ENCODE measurements at places on chromosomes 12 and 14. TPM values are rescaled to one million over a fixed set of nuclear protein-coding genes. Genes with fewer than 3 reads are reported as not detected.

- DNase-seq: no peak
Observed at GRCh38 chr14:38799671-38800070, 303.4 kb downstream of the SEC23A start.

DNA sequence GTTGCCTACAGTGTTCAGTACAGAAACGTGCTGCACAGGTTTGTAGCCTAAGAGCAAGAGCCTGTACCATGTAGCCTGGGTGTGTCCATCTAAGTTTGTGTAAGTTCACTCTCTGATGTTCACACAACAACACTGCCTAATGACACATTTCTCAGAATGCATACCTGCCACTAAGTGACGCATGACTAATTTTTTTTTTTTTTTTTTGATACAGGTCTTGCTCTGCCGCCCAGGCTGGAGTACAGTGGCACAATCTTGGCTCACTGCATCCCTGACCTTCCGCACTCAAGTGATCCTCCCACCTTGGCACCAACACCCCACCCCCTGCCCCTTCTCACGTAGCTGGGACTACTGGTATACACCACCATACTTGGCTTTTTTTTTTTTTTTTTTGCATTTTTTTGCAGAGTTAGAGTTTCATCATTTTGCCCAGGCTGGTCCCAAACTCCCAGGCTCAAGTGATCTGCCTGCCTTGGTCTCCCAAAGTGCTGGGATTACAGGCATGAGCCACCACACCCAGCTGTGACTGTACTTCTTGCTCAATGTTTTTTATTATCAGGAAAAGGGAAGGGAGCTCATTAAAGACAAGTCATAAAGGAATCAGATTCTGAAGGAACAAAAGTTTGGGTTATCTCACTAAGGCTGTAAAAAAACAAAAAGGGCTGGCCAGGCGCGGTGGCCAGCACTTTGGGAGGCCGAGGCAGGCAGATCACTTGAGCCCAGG, 10.0 kb upstream of the CDC42BPB start:
- DNase-seq: no peak

DNA sequence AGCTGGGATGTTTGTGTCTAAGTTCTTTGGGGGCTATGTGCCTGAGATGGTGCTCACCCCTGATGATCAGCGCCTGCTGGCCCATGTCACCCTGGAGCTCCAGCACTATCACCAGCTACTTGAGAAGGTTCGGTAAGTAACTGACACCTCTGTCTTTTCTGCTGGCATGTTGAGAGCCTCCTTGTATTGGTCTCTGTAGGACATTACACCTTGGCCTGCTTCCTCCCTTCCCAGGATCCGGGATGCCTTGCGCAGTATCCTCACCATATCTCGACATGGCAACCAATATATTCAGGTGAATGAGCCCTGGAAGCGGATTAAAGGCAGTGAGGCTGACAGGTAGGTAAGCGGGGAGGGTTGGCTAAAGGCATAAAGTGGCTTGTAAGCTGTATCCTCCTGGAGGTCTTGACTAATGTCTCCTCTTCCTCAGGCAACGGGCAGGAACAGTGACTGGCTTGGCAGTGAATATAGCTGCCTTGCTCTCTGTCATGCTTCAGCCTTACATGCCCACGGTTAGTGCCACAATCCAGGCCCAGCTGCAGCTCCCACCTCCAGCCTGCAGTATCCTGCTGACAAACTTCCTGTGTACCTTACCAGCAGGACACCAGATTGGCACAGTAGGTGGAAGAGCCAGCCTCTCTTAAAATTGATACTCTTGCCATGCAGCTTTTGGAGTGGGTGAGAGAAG, 5.5 kb downstream of the DDIT3 start:
- DNase-seq: no peak

- no peak for DNase-seq
Observed at GRCh38 chr12:128813883-128814282, 9.9 kb downstream of the SLC15A4 start.

Gene PSMB5
- total RNA-seq: 125 TPM

Gene CLMN
- total RNA-seq: 1.9 TPM

Gene FIGNL2
- 0.36 TPM for total RNA-seq
